Stimulated activated naive CD4-positive, alpha-beta T cell treated with Interleukin-2 at 50 U/mL for 16 hours (primary cell): ENCODE measurements at places on chromosomes 5 and 9.

DNA sequence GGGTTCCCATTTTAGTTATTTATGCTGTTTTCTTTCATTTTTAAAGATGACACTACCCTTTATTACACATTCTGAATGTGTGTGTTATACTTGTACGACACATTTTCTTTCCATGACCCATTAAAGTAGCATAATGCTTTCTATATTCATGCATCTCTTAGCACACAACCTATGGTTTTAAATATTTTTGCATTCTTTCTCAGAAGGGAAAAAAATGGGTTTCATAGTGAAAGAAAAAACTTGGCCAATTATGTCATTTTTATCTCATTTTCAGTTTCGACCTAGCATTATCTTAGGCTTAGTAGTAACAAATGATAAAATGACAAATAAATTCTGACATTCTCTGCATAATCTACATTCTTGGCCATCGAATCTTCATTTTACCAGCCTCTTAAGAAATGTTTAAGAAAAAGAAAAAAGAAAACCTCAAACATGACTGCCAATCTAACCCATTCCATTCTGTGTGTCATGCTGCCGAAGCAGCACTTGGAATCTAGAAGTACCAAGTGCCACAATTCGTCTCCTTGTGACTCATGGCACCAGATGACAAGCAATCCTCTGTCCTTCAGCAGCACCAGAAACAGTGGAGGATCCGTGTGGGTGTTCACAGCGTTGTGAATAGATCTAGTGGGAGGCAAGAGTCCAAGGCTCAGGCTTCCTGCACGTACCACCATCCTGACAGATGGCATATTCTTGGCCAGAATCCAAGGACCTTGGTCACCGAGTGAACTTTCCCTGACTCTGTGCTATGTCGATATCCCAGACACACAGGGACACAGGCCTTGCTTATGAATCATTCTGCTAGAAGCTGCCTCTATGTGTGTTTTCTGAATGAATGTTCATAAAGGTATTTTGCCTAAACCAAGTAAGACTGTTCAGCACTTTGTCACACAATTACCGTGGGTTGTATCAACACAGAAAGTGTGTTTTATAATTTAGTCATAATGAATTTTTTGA, 502.7 kb downstream of the NR2F1-AS1 start:
- DNase-seq, result no peak

DNA sequence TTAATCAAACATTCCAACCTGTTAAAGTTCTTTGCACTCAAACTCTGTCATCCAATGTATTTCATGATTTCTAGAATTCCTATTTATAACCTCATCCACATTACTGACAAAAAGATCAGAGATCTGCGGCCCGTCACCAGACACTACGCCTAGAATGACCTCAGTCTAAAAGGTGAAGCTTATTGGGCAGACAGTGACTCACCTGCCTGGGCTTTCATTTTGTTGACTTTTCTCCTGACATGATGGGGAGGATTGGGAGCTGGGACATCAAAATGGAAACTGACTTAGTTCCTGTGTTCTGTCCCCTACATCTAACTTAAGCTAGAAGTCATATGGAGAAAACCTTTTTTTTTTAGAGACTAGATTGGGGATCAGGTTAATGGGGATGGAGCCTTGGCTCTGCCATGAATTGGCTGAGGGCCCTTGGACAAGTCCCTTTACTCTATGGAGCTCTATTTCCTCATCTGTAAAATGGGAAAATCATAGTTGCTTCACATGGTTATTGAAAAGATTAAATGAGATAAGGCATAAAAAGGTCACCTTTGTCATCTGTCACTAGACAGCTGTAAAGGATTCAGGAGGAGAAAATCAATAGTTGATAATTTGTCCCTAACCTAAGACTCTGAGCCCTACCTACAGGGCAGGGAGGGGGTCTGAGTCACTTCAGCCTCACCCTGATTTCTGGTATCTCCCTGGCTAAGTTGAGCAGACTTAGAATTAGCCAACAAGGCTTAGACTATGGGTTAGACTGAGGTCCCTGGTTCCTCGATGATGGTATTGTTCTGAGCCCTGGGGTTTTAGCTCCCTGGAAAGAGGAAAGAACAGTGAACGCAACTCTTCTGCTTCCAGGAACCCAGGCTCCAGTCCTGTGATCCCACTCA, 224.8 kb upstream of the TBC1D2 start:
- no peak for DNase-seq

DNA sequence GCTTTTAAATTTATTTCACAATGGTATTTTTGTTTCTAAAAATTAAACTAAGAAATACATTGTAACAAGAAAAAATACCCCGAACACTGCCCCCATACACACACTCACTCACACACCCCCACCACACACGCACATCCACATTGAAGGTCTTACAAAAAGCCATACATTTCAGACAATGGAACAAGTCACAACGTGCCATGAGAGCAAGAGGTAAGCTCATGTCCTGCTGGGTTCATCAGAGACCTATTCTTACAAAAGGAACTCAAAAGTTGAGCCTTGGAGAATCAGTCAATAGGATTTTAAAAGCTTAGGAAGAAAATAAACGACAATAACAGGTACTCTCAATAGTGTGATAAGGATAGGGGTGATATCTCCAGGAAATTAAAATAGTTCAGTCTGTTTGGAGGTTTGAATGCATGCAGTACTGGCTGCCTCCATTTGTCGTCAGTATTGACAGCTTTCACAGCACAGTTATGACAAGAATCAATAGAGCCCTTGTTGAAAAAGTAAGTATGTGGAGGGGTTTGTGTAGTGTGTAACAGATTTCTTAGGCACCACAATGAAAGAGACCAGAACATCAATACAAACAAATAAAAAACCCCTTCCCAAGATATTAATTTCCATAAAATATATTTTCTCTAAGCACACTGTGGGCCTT, 1826.2 kb upstream of the CDH6 start:
- no peak for DNase-seq

GRCh38 chr9:137740312-137740711, 121.5 kb downstream of the EHMT1 start:
- no peak for DNase-seq

GRCh38 chr9:110452227-110452801, 114.7 kb upstream of the TXNDC8 start:
- DNase-seq, result no peak

DNA sequence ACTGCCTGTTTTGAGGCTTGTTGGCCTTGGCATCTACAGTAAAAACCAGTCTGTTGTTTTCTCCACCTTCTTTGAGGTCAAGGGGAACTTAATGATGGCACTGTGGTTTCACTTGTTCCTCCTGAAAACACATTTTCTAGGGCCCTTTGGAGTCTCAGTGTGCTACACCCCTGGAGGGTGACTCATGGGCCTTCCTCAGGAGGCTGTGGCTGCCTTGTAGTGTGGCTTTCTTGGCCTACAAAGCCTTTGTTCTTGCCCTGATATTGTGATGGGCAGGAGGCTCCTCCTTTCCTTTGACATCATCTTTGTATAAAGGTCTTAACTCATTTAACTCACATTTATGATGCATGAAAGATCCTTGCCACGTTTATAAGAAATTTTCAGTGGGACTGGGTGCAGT, 56.3 kb upstream of the GPBP1 start:
- DNase-seq, result peak; percentile 55

- DNase-seq, result no peak
These were observed 106.2 kb downstream of the RXRA start for GRCh38 chr9:134432471-134432870.

- no peak for DNase-seq
These were observed 24.2 kb downstream of the ABO start for GRCh38 chr9:133250741-133251170.

DNA sequence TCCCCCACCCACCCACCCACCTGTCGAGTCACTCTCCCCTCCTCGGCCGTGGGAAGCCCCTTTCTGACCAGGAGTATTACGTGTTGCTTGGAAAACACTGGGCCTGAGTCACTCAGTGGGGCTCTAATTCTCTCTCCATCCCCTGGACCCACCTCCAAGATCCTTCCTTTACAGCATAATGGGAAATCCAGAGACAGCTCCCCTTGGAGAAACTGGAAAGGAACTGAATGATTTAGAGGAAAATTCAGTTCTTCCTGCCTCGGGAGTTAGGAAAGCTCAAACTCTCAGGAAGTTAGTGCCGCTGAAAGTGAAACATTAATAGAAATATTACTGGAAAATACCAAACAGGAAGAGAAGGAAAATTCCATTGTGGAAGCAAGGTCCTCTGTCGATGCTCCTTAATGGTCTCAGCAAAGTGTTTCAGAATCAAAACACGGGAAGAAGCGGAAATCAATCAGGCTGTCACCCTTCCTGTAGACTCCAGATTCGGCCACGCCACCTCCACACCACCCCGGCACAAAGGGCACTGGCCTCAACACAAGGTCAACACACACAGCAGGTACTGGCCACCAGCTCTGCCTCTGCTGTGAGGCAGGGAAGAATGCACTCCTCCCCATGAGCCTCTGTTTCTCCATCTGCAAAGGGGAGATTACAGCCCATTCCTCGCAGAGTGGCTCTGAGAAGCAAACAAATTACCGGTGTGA, 9.6 kb downstream of the SHB start:
- DNase-seq, result no peak

DNA sequence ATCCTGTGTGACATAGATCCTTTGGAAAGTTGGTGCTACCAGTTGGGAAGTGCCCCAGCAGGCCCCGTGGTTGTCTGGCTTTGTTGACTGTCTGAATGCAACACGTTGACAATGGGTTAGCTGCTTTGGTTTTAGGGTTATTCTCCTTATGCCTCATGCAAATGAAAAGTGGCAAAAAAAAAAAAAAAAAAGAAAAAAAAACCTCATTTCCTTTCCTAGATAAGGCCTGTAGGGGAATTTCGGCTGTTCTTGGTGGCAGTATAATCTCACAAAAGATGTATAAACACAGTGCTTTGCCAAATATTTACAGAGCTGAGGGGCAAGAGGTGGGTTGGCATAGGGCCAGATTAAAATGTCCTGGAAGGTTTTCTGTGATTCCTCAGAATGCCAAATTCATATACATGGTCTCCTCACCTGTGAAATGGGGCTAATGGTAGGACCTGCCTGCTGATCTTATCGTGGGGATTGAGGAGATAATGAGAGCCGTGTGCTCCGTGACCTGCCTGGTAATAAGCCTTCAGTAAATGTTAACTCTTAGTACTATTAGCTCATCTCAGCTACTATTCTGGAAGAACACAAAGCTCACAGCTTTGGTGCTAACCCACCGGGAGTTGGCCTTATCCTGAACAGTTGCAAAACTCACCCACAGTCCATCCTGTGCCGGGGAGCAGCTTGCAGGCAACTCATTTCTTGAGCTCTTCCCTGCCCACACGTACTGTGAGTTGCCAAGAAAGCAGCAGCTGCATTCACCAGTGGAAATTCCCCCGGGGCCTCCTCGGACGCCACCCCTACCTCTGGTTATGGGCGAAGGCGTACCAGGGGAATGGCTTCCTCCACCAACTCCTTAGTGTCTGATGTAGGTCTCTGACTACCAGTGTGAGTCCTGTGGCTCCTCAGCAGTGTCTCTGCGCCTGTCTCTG, 220.3 kb downstream of the NR3C1 start:
- peak; percentile 78 for DNase-seq

DNA sequence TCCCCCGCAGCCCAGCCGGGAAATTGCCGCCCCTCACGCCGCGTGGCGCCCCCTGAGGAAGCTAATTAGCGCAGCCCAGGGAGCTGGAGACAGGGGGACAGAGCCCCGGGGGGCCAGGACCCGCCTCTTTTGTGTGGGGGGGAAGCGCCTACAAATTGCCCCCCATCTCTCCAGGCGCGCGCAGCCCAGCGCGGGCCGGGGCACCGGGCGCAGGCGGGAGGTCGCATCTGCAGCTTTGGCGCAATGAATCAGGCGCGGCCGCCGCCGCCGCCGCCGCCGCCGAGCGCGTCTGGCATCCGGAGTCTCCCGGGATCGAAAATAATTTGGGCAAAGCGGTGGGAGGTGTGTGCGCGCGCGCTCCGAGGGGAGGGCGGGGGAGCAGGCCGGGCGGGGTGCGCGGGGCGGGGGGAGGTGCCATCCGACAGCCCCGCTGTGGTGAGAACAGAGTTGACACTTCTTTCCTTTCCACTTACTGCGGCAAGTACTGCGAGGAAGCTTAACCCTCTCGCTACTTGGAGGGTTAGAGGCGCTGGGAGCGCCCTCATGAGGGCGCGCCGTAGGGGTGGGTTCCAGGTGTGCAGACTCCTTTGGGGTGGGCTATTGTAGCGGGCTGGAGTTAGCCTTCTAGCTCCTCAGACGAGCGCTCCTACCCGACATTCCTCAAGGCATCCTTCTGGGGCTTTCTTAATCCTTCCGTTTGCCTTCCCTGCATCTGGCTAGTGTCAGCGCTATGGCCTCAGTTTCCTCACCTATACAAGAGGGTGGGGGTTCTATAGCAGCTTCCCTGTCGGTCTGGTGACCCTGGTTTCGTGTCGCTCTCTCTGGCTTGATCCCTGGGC, 63.1 kb downstream of the CXXC5 start:
- peak; percentile 44 for DNase-seq

GRCh38 chr5:151682751-151683331, 3.9 kb downstream of the SPARC start:
- DNase-seq, result no peak

GRCh38 chr9:14007190-14007769, 306.7 kb downstream of the NFIB start:
- DNase-seq, result no peak

GRCh38 chr5:171999877-172000276, 6.6 kb downstream of the FBXW11 start:
- DNase-seq, result no peak

DNA sequence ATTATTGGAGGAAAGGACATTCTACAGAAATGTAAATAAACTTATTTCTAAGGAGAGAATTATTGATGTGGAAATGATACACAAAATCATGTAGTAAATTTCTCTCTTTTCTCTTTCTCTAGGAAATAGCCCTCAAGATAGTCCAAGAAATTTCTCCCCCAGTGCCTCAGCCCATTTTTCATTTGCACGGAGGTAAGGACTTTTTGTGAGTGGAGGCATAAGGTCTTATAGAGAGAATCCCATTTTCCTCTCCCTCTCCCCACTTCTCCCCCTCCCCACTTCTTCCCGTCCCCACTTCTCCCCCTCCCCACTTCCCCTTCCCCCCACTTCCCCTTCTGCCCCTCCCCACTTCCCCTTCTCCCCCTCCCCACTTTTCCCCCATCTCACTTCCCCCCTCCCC, 106.6 kb downstream of the CD180 start:
- DNase-seq, result no peak

DNA sequence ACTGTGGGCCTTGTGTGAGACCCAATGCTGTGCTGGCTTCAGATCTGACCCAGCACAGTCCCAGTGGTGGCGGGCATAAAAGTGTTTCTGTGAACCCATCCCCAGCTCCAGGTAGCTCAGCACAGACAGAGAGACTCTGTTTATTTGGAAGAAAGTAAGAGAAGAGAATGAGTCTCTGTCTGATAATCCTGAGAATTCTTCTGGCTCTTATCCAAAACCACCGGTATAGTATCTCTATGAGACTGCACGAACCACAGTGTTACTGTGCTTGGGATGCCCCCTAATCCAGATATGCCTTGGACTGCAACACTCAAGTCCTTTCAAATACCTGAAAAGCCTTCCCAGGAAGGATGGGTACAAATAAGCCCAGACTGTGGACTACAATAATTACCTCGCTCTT, 1660.8 kb upstream of the ACO1 start:
- DNase-seq, result no peak

DNA sequence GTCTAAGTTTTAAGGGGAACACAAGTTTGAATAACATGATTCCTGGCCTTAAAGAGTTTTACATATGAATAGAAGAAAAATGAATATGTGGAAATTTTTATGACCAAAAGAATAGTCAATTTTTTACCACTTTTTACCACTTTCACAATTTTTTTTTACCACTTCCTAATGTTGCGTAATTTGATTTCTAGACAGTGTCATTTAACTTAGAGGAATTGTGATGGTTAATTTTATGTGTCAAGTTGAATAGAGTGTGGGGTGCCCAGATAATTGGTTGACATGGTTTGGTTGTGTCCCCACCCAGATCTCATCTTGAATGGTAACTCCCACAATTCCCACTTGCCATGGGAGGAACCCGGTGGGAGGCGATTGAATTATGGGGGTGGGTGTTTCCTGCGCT, 416.6 kb downstream of the KIF4B start:
- no peak for DNase-seq
